GM06990 (cell line): ENCODE measurements at places on chromosomes 1 and 21.

DNA sequence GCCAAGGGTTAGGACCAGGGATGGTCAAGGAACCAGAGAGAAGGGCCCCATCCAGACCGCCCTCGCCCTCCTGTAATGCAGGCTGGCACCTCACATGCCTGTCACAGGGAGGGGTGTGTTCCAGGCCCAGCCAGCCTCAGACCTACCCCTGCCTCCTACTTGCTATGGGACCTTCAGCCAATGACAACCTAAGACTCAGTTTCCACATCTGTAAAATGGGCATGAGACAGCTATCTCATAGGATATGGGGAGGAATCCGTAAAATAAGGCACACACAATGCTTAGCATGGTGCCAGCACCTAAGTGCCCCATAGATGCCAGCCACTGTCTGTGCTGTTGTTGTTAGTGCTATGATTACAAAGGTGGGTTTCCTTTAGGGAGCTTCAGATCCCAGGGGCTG, 7.9 kb downstream of the KIF17 start:
- DNase-seq = no peak

DNA sequence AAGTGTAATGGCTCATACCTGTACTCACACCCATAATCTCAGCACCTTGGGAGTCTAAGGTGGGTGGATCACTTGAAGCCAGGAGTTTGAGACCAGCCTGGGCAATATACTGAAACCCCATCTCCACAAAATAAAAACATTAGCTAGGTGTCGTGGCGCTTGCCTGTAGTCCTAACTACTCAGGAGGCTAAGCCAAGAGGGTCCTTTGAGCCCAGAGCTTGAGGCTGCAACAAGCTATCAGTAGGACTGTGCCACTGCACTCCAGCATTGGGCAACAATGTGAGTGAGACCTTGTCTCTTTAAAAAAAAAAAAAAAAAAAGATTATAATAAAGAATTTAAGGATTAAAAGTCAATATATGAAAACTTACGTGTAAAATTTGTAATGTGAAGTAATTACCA, 11.7 kb downstream of the BPNT1 start:
- DNase-seq = no peak

GRCh38 chr1:215584389-215584788, 17.3 kb downstream of the KCTD3 start:
- no peak for DNase-seq

GRCh38 chr1:160362168-160362957, 4.5 kb upstream of the NHLH1 start:
- DNase-seq = no peak

- no peak for DNase-seq
Observed at GRCh38 chr1:197526736-197527371, 248.4 kb downstream of the DENND1B start.

- DNase-seq = no peak
Observed at GRCh38 chr1:32779242-32779641, 37.9 kb downstream of the YARS1 start.

GRCh38 chr1:185401019-185401418, 84.0 kb upstream of the IVNS1ABP start:
- DNase-seq = no peak

- DNase-seq = no peak
Observed at GRCh38 chr1:27428316-27429028, 36.0 kb downstream of the GPR3 start.

- no peak for DNase-seq
Observed at GRCh38 chr21:25896501-25897056, 161.8 kb downstream of the GABPA start.

DNA sequence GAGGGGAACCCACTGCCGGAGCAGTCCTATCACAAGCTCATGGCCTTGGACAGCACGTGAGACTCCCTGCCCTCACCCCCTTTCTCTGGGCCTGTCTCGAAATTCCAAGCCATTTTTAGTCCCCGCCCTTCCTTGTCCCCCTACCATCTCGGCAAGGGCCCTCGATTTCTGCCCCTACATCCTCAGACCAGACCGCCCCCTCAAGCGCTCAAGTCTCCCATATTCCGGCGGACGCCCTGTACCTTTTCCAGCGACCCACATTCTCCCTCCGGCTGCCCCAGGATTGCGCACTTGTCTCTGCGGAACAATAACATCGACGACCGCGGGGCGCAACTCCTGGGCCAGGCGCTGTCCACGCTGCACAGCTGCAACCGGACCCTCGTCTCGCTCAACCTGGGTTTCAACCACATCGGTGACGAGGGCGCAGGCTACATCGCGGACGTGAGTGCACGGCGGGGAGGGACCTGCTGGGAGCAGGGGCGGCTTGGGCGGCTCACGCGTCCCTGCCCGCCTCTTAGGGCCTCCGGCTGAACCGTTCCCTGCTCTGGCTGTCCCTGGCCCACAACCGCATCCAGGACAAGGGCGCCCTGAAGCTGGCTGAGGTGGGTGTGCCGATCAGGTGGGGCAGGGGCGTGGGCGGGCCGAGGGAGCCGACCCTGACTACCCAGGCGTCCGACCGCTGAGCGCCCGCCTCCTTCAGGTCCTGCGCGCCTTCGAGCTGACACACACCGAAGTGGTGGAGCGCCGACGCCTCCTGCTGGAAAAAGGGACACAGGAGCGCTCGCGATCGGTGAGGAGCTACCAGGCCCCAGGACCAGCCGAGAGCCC, 7.0 kb downstream of the LRRC71 start:
- peak; percentile 43 for DNase-seq

- no peak for DNase-seq
Observed at GRCh38 chr1:159152031-159152430, 19.4 kb upstream of the CADM3 start.
